Sigmoid colon (tissue), 7 donors: ENCODE measurements at places on chromosomes 6 and 20. TPM values are rescaled to one million over a fixed set of nuclear protein-coding genes. Genes with fewer than 3 reads are reported as not detected.

GRCh38 chr20:44746367-44747165 lies 901 bp downstream of the KCNK15 start:
- no peak for DNase-seq

DNA sequence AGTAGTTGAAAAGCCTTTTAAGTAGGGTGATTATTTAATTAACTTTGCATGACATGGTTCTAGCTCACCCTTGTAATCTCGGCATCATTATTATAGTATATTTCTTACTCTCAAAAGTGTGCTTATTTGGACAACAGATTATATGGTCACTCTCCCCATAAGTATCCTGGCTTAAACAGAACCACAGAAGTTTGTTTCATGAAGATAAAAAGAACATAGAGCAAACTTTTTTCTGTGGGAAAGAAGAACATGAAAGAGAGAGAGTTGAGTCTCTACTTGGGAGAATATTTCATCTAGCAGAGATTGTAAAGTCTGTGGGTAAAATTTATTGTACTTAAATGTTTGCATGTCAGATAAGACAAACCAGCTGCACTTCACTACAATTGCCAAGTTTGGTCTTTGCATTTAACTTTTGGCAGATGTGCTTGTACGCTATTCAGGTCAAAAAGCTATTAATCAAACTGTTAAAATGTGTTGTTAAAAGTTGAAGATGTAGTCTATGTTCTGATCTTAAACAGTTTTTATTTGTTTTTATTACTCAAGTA lies 33.4 kb upstream of the PRIM2 start:
- DNase-seq = no peak

DNA sequence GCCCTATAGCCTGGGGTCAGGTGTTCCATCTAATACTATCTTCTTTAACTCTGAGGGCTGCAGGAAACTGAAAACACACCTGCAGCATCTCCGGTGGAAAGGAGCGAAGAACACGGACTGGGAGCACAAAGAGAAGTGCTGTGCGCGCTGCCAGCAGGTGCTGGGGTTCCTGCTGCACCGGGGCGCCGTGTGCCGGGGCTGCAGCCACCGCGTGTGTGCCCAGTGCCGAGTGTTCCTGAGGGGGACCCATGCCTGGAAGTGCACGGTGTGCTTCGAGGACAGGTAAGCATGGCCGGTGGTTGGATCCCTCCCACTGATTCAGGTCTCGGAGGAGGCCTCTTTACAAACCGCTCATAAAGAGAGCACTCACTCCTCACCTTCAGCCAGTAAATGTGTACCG lies 15.5 kb downstream of the SYTL3 start:
- DNase-seq = no peak

- no peak for DNase-seq
Observed at GRCh38 chr20:61161726-61162390, 90.2 kb upstream of the CDH4 start.

DNA sequence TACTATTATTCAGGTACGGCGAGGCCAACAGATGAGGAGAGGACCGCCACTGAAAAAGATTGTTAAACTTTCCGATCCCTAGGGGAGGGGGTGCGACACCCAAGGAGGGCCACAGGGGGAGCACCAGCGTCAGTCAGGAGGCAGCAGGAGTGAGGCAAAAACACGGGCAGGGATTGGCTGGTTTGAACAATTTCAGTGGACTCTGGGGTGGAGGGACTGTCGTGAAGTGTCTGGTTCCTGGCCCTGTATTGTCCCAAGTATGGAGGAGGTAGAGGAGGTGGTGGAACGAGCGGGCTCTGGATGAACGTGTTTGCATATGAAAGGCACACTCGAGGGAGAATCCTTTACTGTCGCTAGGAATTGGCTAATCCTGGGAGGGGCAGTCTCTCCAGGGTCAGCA lies 32.5 kb upstream of the MCUR1 start:
- no peak for DNase-seq

DNA sequence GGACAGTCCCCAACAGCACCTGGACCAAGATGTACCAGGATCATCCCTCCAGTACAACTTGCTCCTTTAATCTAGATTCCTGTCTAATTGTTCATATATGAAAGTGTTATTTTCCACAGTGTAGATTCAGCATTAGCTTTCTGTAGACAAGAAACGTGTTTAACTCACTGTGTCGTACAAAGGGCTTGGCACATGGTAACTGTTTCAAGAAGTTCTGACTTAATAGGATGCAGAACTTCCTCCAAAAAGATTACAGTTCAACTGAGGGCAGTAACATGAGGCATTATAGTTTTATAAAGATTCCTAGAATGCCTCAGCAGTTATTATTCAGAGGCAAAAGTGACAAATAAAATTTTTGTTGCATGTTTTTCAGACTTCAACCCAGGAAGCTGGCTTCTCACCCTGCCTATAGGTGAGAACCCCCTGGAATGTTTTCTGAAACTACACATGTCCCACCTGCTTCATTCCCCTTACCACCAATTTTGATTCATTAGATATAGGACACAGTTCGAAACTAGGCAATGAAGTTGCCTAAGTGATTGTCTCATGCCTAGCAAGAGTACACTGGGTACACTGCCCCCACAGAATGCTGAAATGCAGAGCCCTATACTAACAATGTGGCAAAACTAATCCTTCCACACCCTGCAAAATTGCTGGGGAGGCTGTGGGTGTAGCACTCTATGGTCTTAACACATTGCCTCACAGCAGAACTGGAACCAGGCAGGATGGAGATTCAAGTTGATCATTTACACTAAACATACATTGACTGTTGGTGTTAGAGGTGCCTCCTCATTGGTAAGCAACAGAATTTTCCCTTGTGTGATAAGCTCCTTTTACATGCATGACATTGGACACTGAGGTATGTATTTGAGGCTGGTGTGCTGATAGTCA lies 22.6 kb upstream of the SH3BGRL2 start:
- DNase-seq = no peak

The LINC00237 gene
- not detected for polyA plus RNA-seq

The SLC26A8 gene
- 0.10 TPM for polyA plus RNA-seq

The FAM217A gene
- not detected for polyA plus RNA-seq
